ENCODE measurements at places on chromosomes 11 and 22. TPM values are rescaled to one million over a fixed set of nuclear protein-coding genes. Genes with fewer than 3 reads are reported as not detected.
A peak's percentile ranks its signal among the peaks of the same experiment; 100 is the strongest.

DNA sequence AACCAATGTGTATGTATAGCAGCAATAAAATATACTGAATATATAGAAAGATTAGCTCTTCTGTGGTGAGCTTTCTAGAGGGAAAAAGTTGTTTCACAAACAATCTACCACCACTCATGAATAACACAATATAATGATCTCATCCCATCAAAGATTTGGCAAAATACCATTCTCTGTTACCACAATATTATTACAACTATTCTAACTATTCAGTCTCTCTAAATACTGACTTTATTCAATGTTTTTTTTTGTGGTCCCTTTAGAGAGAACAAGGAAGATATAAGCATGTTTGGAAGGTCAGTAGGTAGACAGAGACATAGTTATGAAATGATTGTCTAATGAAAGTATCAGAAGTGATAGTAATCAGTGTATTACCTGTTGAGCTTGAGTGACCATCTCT, 7.8 kb downstream of the CCDC90B start:
- no peak overlapping the region for H3K27ac ChIP-seq
- H3K27me3 ChIP-seq, result no peaks in the 10 kb centered on the region
- H3K36me3 ChIP-seq, result peaks cover 9% of the 10 kb centered on the region
- DNase-seq, result no peak
- peaks cover 4% of the 10 kb centered on the region for H3K4me1 ChIP-seq

GRCh38 chr11:118929501-118930093, 3.9 kb upstream of the BCL9L start:
- no peak for DNase-seq
- no peaks in the 10 kb centered on the region for H3K36me3 ChIP-seq
- H3K27me3 ChIP-seq, result no peaks in the 10 kb centered on the region
- peak overlapping the region; percentile 91 for H3K27ac ChIP-seq
- peaks cover 36% of the 10 kb centered on the region for H3K4me1 ChIP-seq

- no peaks in the 10 kb centered on the region for H3K36me3 ChIP-seq
- no peak overlapping the region for H3K4me3 ChIP-seq
- no peak for DNase-seq
- H3K27ac ChIP-seq, result peak overlapping the region; percentile 32
- peaks cover 5% of the 10 kb centered on the region for H3K4me1 ChIP-seq
Observed at GRCh38 chr11:74138021-74138420, 32.8 kb downstream of the C2CD3 start.

GRCh38 chr11:10857459-10857708, 469 bp downstream of the ZBED5 start:
- H3K36me3 ChIP-seq, result peaks cover 20% of the 10 kb centered on the region
- peaks cover 7% of the 10 kb centered on the region for H3K4me1 ChIP-seq
- DNase-seq, result no peak
- peak overlapping the region; percentile 99 for H3K27ac ChIP-seq

GRCh38 chr11:22192642-22193347, at the start of gene ANO5:
Gene ANO5, plus strand, starts transcription at chr11:22193085. Its CDS starts 408 bp downstream, at chr11:22193493.
- H3K27me3 ChIP-seq, result no peaks in the 10 kb centered on the region
- H3K4me3 ChIP-seq, result peak within 1 kb of the TSS; percentile 45
- no peak within 1 kb of the TSS for H3K27ac ChIP-seq
- H3K36me3 ChIP-seq, result no peaks in the 10 kb centered on the region
- H3K4me1 ChIP-seq, result peaks cover 14% of the 10 kb centered on the region
- peak; percentile 91 for DNase-seq

DNA sequence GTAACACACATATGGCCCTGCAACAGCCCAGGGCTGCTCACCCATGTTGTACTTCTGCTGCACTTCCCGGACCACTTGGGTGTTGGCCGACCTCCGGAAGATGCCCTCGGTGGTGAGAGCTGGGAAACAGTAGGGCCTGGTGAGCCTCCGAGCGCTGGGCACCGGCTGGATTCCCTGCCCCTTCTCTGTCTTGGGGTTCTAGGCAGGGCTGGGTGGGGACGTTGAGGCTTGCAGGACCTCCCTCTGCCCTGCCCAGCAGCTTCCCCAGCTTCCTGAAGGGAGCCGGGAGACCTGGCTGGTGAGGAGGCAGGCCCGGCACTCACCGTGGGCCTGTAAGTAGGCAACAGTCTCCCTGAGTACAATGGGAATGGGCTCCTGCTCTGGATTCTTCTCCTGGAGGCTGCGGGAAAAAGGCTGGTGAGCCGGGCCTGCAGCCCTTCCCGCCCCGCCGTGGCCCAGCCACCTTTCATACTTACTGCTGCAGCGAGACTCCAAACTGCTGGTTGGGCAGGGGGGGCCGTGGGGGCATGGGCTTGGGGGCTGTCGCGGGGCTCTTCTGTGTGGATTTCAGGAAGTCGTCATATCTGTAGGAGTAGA, 20.2 kb downstream of the ARHGAP1 start:
- peak; percentile 61 for DNase-seq
- H3K27ac ChIP-seq, result no peak overlapping the region
- H3K36me3 ChIP-seq, result peaks cover 50% of the 10 kb centered on the region
- H3K4me1 ChIP-seq, result peaks cover 19% of the 10 kb centered on the region

- H3K27ac ChIP-seq, result no peak overlapping the region
- no peak overlapping the region for H3K4me3 ChIP-seq
- H3K36me3 ChIP-seq, result no peaks in the 10 kb centered on the region
- no peaks in the 10 kb centered on the region for H3K27me3 ChIP-seq
Observed at GRCh38 chr11:134425413-134425812, 13.4 kb upstream of the B3GAT1 start.

DNA sequence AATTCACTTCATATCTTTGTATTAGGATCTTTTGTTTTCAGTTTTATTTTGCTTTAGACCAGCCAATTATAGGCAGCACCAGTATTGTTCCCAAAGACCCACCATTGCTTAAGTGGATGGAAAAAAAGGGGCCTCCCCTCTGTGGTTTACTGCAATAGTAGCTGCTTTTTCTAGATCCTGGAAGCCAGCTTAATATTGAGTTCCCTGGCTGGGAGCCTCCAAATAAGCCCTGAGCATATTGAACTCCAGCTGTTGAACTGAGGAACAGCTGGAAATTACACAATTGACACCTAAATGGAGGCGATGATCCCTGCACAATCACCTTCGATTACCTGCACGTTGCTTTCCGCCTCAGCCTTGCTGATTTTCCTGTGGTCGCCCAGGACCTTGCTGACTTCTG, 576.0 kb downstream of the SOX6 start:
- no peaks in the 10 kb centered on the region for H3K36me3 ChIP-seq
- no peak overlapping the region for H3K27ac ChIP-seq
- H3K27me3 ChIP-seq, result no peaks in the 10 kb centered on the region
- no peaks in the 10 kb centered on the region for H3K4me1 ChIP-seq
- DNase-seq, result no peak

GRCh38 chr11:67119585-67120391, 725 bp downstream of the KDM2A start:
- peak overlapping the region; percentile 94 for H3K4me3 ChIP-seq
- peaks cover 10% of the 10 kb centered on the region for H3K36me3 ChIP-seq
- peak; percentile 67 for DNase-seq

DNA sequence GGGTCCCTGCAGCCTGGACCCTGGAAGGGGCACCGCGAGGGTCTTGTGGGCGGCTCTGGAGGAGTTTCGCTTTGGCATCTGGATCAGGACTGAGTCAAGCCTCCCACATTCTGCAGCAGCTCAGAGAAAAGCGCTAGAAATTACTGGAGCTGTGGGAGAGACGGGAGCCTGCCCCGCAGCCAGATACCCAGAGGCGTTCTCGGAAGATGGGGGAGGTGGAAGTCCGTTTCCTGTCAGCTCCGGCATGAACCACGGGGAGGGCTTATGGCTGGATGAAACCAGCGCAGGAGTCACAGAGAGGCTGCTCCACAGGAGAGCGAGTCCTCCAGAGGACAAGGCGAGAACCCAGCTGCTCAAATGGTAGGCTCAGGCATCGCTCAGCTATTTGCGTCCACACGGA, 379.3 kb downstream of the OPCML start:
- no peaks in the 10 kb centered on the region for H3K4me1 ChIP-seq
- no peaks in the 10 kb centered on the region for H3K27me3 ChIP-seq
- no peak overlapping the region for H3K4me3 ChIP-seq

DNA sequence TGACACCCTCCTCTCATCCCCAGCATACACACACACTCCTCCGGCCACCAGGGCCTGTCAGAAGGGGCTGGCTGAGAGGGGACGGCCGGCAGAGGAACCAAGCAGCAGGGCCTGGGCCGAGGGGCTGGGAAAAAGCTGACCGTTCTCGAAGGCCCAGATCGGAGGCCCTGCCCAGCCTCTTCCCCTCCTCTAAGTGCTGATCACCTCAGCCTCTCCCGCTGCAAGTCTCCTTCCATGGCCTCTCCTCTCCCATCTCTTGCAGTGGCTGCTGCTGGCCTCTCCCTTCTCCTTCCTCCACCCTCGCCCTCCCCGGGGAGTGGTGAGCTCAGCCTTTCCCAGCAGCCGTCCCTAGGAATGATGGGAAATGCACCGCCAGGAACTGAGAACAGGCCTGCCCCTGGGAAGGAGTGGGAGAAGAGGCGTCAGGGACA, 39.6 kb downstream of the ARRB1 start:
- peak; percentile 57 for DNase-seq
- H3K36me3 ChIP-seq, result no peaks in the 10 kb centered on the region
- peak overlapping the region; percentile 79 for H3K27ac ChIP-seq
- no peaks in the 10 kb centered on the region for H3K27me3 ChIP-seq
- H3K4me1 ChIP-seq, result peaks cover 85% of the 10 kb centered on the region

DNA sequence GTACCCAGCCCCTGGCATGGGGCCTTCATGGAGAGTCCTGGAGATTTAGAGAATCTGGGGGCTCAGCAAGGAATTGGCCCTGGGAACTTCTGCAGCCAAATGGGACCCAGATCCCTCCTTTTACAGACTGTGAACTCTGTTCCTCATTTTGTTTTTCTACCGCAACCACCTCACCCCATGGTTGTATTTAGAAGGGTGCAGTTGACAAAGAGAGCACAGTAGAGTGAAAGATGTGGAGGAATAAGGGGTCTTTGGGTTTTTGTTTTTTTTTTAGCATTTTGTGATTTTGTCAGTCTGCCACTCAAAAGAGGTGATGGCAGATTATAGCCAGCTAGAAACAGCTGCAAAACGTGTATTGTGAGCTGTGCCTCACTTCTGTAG, 1.9 kb downstream of the ZNF74 start:
- no peaks in the 10 kb centered on the region for H3K27me3 ChIP-seq
- H3K27ac ChIP-seq, result no peak overlapping the region
- peaks cover 3% of the 10 kb centered on the region for H3K36me3 ChIP-seq
- DNase-seq, result no peak
- peaks cover 30% of the 10 kb centered on the region for H3K4me1 ChIP-seq
- no peak overlapping the region for H3K4me3 ChIP-seq

DNA sequence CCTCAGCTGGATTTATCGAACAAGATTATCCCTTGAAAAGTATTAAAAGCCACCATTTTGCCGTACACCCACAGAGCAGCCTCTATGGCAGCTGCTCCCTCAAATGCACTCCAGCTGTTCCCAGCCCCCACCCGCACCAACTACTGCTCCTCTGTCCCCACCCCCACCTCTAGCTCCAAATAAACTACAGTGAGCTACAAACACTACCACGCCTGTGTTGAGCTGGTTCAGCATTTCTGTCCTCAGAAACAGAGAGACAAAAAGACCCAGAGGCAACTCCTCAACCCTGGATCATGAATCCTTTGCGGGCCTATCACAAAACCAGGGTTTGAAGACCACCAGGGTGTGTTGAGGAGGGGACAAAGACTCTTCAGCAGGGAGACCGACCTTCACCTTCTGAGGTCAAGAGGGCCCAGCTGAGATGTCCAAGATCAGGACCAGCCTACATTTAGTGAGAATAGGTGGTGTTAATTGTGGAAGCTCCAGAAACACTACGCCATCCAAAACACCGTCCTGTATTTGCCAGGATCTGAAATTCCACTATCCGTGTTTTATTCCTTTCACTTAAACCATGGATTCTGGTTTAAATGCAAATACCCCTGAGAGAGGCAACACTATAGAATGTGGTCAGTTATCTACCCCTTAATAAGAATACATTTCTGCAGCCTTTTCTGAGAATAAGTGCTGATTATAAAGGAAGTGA, 195.9 kb downstream of the DSCAML1 start:
- H3K27me3 ChIP-seq, result no peaks in the 10 kb centered on the region
- H3K36me3 ChIP-seq, result no peaks in the 10 kb centered on the region
- no peak for DNase-seq
- H3K27ac ChIP-seq, result no peak overlapping the region
- no peaks in the 10 kb centered on the region for H3K4me1 ChIP-seq

GRCh38 chr11:79890272-79890671, 449.4 kb upstream of the TENM4 start:
- no peaks in the 10 kb centered on the region for H3K27me3 ChIP-seq
- no peak for DNase-seq
- H3K4me1 ChIP-seq, result no peaks in the 10 kb centered on the region
- H3K27ac ChIP-seq, result no peak overlapping the region
- no peak overlapping the region for H3K4me3 ChIP-seq
- H3K36me3 ChIP-seq, result no peaks in the 10 kb centered on the region

- H3K27me3 ChIP-seq, result no peaks in the 10 kb centered on the region
- peaks cover 8% of the 10 kb centered on the region for H3K4me1 ChIP-seq
- no peak for DNase-seq
- H3K4me3 ChIP-seq, result no peak overlapping the region
- no peaks in the 10 kb centered on the region for H3K36me3 ChIP-seq
Observed at GRCh38 chr11:11528986-11529385, 92.8 kb downstream of the GALNT18 start.

GRCh38 chr11:16121853-16122252, 234.5 kb downstream of the SOX6 start:
- DNase-seq, result no peak
- no peaks in the 10 kb centered on the region for H3K36me3 ChIP-seq
- H3K27me3 ChIP-seq, result no peaks in the 10 kb centered on the region

GRCh38 chr11:120358729-120359128, 22.5 kb downstream of the ARHGEF12 start:
- no peak for DNase-seq
- H3K36me3 ChIP-seq, result no peaks in the 10 kb centered on the region
- peaks cover 10% of the 10 kb centered on the region for H3K4me1 ChIP-seq
- no peak overlapping the region for H3K27ac ChIP-seq
- H3K4me3 ChIP-seq, result no peak overlapping the region

GRCh38 chr11:64566042-64566914, 24.7 kb upstream of the SLC22A12 start:
- H3K36me3 ChIP-seq, result no peaks in the 10 kb centered on the region
- H3K27me3 ChIP-seq, result no peaks in the 10 kb centered on the region
- no peak overlapping the region for H3K27ac ChIP-seq
- DNase-seq, result no peak
- H3K4me3 ChIP-seq, result no peak overlapping the region

Gene APOA1
- 3.1 TPM for total RNA-seq

Gene BLID
- 6.3 TPM for total RNA-seq

Gene TRIM49D1
- total RNA-seq, result not detected

Gene OR8G5
- total RNA-seq, result not detected

Gene MB
- total RNA-seq, result not detected

Gene ASCL2
- 1.7 TPM for total RNA-seq

Gene HTR3B
- not detected for total RNA-seq

Gene FAT3
- 9.8 TPM for total RNA-seq

Gene TSSK2
- not detected for total RNA-seq

Gene PAMR1
- total RNA-seq, result not detected

Gene MRGPRX3
- total RNA-seq, result not detected

Gene FLRT1
- 0.09 TPM for total RNA-seq

Gene FIBIN
- total RNA-seq, result 22.3 TPM

Measured in upper lobe of left lung (tissue), 6 donors.